ENCODE measurements at places on chromosomes 12 and 14.

DNA sequence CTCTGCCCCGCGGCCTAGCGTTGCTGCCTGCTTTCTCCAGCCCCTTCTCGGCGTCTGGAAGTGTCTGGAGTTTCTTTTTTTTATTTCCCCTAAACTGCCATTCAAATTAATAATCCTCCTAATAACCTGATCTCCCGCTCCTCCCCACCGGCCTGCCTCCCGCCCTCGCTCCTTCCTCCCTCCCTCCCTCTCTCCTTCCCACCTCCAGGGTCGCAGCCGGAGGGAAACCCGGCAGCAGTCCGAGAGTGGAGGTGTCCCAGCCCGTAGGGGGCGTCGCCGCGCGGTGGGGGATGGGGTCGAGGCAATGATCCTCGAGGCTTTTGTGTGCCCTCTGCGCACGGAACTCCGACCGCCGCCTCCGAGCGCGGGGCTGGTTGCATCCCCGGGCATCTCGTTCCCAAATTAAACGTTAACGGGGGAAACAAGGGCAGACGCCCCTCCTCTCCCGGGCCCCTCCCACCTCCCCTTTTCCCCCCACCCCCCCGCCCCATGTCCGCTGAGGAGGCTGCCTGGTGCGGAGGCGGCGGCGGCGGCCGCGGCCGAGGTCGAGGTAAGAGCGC lies 1.0 kb upstream of the SOCS2 start:
- DNase-seq, result peak; percentile 87

GRCh38 chr12:108911915-108912314 lies 32.0 kb downstream of the DAO start:
- no peak for DNase-seq

GRCh38 chr14:103081951-103082350 lies 2.1 kb upstream of the LBHD2 start:
- DNase-seq, result no peak

DNA sequence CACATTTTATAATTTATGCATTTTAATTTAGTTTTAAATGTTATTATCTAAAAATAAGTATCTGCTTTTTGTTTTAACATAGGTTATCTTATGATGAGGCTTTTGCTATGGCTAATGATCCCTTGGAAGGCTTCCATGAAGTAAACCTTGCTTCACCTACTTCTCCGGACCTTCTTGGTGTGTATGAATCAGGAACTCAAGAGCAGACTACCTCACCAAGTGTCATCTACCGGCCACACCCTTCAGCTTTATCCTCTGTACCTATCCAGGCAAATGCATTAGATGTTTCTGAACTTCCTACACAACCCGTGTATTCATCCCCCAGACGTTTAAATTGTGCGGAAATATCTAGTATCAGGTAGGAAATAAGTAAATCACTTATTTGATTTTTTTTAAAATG lies 16.6 kb downstream of the RAB3IP start:
- DNase-seq, result no peak

- DNase-seq, result no peak
These were observed 35.7 kb upstream of the PRMT8 start for GRCh38 chr12:3455312-3455711.
